ENCODE measurements at places on chromosomes 7 and 10. TPM values are rescaled to one million over a fixed set of nuclear protein-coding genes. Genes with fewer than 3 reads are reported as not detected.

FRA10AC1 gene
- total RNA-seq = 3.7 TPM

ENO4 gene
- 0.58 TPM for total RNA-seq

GRM3 gene
- total RNA-seq = not detected

MRLN gene
- total RNA-seq = not detected

GRB10 gene
- 22.0 TPM for total RNA-seq

MALRD1 gene
- 0.53 TPM for total RNA-seq

PLAU gene
- total RNA-seq = 14.9 TPM

UBE2H gene
- 46.4 TPM for total RNA-seq

ANKRD2 gene
- not detected for total RNA-seq

SPDYE5 gene
- not detected for total RNA-seq

TYW1B gene
- 0.53 TPM for total RNA-seq

ADIRF gene
- 35.6 TPM for total RNA-seq

TDRD1 gene
- not detected for total RNA-seq

CYP3A4 gene
- not detected for total RNA-seq

PTF1A gene
- not detected for total RNA-seq

EEPD1 gene
- total RNA-seq = 1.2 TPM

GSTO2 gene
- total RNA-seq = 7.1 TPM

PHKG1 gene
- not detected for total RNA-seq

PPP1R9A gene
- not detected for total RNA-seq

CABCOCO1 gene
- 0.53 TPM for total RNA-seq

LIPN gene
- not detected for total RNA-seq

FKBP6 gene
- not detected for total RNA-seq

SMKR1 gene
- not detected for total RNA-seq

ATG9B gene
- total RNA-seq = not detected

IFIT1B gene
- not detected for total RNA-seq

INPP5F gene
- total RNA-seq = 15.0 TPM

PWWP2B gene
- total RNA-seq = 6.9 TPM

SSC4D gene
- total RNA-seq = 1.8 TPM

IGFBP3 gene
- 15.6 TPM for total RNA-seq

CALCR gene
- total RNA-seq = not detected

CDC123 gene
- total RNA-seq = 120 TPM

FAM204A gene
- total RNA-seq = 44.5 TPM
